ENCODE measurements at places on chromosomes 11 and 22.

DNA sequence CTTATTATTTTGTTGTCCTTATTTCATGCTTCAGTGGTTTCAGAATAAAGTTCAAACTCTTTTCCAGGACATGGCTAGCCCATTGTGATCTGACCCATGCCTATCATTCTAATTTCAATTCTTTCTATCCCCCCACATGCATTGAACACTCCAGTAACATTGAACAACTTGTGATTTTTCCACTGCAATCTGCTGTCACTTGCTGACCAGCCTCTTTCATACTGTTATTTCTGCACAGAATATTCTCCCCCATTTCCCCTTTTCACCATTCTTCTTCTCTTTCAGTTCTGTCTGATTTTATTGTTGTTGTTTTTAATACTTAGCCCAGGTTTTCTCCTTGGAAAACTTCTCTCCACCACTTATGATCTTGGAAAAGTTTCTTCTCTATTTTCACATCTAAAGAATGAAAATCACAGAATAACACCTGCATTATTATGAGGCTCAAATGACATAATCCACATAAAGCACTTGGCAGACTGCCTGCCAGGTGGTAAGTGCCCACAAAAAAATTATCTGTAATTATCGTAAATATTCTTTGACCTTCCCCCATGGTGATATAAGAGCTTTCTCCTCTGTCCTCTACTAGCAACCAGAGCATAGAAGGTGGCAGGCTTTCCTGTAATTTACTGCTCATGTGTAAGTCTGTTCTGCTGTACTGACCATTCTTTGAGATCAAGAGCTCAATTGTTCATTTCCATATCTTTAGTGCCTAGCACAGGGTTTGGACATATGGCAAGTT, 51.9 kb upstream of the EED start:
- DNase-seq: no peak

GRCh38 chr11:112467721-112468120, 207.1 kb upstream of the PLET1 start:
- DNase-seq: no peak

GRCh38 chr22:34414467-34415440, 494.5 kb upstream of the LARGE1 start:
- DNase-seq: peak; percentile 21

DNA sequence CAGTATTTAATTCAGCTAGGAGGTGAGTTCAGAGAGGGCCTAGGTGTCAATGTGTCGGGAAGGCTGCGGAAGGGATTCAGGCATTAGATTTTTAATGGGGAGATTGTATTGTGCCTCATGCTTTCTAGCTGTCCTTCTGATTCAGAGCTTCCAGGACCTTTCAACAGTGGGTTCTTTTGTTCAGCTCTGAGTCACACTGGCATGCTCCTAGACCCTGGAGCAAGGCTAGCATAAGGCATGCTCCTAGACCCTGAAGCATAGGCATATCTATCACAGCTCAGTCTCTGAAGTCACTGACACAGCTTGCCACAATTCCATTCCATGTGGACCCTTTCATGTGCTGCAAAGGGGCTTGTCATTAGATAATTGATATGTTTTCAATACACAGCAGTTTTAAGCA, 396.9 kb downstream of the RAB38 start:
- DNase-seq: no peak

- DNase-seq: no peak
These were observed 3.4 kb downstream of the KCNK7 start for GRCh38 chr11:65591939-65592857.

DNA sequence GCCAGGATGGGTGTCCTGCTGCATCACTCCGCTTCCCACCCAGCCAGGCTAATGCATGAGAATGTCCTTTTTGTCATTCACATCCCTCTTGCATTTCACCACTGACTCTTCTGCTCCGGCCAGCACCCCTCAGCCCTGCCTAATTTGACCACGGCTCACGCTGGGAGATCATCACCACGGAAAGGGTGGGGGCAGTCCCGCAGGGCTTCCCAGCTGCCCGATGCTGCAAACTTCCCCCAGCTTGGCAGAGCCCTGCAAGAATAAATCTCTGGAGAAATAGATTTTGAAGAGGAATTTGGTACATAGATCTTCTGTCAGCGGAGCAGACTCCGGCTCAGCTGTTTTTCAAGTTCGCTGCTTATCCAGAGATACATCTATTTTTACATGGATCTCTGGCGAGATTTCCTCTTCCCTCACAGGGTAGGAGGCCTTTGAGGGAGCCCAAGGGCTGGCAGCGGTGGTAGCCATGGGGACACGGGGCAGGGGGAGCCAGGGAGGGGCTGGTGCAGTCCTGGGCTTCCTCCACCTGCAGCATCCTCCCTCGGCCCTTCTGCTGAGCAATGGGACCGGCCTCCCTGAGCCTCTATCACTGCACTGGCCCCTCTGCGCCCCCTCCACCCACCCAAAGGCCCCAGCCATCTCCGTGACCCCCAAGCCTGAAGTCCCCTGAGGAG, 62.6 kb downstream of the BUD13 start:
- no peak for DNase-seq

DNA sequence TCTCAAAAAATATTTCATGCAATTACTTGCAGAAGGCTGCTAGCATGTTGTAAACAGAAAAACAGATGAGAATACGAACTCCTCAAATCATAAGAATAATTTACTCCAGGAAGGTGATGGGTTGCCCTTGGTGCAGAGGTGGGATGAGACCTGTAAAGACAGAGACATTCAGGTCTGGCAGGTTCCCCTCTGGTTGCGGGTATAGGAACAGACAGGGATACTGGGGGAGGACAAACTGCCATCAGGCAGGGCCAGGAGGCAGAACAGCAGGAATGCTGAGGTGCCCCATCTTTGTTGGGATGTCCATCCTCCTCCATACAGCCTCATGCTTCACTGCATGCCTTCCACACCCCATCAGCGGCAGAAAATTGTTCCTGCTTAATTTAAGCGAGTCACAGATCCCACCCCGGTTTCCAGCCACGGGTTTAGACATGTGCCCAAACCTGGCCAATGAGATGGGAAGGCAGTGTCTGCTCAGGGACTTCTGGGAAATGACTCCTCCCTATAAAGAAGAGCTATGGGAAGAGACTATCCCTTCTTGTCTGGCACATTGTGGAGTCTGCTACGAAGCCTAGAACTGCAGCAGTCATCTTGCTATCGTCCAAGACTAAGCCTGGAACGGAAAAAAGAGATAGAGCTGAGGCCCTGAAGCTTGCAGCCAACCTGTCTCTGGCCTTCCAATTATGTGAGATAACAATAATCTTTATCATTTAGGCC, 23.1 kb upstream of the IRAG1 start:
- DNase-seq: no peak

DNA sequence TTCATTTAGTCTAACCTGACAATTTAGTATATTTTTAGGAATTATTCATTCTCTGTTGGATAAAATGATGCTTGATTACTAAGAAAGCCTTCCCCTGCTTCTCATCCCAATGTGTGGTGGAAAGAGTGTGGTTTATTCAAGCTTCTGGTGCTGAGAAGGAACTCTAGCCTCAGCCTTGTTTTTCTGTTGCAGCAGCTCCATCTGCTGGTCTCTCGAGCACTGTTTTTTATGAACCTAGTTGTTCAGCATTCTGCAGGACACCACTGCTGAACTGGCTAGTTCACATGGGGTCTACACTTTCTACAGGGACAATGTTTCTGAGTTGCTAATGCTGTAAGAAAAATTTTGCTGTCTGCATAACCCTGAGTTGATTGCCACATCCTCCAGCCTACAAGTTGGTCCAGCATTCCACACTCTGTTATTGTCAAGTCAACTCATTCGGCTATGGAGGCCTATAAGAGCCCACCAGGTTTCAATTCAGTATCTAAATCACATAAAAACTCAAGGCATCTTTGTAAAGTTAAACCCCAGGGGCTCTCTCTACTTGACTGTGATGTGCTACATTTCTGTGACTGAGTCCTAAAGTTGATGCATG, 14.3 kb downstream of the OR2AG2 start:
- peak; percentile 27 for DNase-seq

DNA sequence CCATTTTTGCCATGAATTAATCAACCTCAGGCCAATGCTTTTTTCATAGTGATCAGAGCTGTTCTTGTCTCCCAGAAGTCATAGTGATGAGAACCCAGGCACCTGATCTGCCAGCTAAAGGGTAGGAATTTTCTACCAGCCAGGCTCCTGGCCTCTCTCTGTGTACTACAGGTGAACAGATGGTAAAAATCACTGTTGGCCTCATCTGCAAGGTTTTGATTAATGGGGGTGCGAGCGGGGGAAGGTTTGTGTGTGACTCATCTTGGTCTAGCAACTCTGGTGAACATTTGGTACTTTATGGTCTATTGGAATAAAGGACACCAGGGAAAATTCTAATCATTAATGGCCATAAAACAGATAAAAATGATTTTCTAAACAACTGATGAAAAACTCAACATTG, 14.4 kb upstream of the APOL4 start:
- DNase-seq: no peak

- DNase-seq: peak; percentile 74
These were observed 12.4 kb downstream of the CRELD2 start for GRCh38 chr22:49930596-49931412.

GRCh38 chr11:106092446-106092845, 15.0 kb downstream of the AASDHPPT start:
- DNase-seq: no peak

DNA sequence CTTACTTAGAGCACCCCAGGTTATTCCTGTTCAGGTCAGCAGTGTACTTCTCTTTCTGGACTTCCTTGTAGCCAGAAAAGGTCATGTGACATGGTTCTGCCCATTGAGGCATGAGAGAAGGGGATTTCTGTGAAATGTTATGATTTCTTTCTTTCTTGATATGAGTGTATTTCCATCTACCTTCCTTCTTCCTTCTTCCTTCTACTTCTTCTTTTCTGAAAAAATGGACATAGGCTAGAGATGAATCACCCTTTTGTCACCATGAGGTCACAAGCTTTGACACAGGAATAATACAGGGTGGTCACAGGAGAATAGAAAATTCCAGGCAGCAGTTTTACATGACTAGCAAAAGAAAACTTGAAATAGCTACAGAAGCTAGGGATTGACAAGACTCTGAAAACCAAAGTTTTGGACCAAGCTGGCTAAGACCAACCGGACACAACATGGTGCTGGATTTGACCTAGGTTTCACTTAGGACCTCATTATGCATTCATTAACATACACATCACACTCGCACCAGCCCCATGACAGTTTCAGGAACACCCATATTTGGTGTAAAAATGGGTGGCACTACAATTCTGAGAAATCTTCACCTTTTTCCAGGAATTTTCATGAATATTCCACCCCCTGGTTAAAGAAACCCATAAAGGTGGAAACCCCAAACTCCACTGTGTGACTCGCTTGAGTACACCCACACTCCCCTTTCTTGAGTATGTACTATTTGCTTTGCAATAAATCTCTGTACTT, 21.2 kb upstream of the MAP6 start:
- DNase-seq: no peak

GRCh38 chr22:21829523-21829922, 37.9 kb downstream of the MAPK1 start:
- DNase-seq: no peak

- DNase-seq: no peak
These were observed 48.8 kb upstream of the LARGE1 start for GRCh38 chr22:33969045-33969444.

DNA sequence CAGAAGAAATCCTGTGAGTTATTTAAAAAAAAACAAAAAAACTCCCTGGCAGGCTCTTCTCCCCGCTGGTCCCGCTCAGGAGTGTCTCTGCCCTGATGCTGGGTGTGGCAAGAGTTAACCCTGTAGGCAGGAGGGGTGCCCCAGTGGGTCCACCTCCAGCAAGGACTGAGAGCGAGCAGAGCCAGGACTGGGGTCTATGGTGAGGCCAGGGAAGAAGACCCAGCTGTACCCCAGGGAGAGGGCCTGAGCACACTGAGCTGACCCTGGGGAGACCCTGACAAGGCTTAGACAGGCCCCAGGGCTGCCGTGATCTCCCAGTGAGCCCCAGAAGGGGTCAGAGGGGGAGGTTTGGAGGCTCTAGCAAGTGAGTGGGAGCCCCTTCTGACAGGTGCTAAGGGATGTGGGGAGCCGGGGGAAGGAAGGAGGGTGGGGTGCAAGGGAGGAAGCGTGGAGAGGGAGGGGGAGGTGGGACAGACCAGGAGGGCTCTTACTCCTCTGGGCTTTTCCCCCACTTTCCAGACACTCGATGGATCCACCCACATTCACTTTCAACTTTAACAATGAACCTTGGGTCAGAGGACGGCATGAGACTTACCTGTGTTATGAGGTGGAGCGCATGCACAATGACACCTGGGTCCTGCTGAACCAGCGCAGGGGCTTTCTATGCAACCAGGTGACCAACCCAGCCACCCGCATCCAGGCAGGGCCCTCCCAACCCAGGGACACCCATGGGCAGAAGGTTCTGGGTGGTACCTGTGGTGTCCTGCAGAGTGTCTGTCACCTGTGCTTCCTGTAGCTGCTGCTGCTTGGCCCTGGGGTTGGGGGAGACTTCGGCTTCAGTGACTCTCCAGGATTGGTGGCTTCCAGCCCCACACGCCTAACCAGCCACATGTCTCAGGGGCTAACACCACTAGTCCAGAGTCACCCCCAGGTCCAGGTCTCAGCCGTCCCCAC, 6.4 kb downstream of the APOBEC3G start:
- no peak for DNase-seq

DNA sequence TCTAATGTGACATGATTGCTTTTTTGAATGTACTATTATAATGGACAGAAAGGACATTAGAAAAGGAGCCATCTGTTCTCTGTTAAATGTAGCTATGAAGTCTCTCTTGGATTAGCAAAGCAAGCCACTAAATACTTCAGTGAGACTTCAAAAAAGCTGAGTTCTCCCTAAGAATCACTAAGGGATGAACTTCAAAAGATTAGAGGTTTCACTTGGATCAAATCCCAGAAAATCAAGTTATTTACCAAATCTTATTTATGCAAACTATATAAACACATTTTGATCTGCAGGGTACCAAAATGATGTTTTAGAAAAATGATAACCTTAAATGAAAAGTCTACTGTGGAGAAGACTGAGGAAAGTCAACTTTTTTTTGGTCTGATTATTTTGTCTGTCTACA, 82.1 kb upstream of the MTMR2 start:
- DNase-seq: no peak

GRCh38 chr22:42383851-42384417, 48.3 kb downstream of the NFAM1 start:
- no peak for DNase-seq

DNA sequence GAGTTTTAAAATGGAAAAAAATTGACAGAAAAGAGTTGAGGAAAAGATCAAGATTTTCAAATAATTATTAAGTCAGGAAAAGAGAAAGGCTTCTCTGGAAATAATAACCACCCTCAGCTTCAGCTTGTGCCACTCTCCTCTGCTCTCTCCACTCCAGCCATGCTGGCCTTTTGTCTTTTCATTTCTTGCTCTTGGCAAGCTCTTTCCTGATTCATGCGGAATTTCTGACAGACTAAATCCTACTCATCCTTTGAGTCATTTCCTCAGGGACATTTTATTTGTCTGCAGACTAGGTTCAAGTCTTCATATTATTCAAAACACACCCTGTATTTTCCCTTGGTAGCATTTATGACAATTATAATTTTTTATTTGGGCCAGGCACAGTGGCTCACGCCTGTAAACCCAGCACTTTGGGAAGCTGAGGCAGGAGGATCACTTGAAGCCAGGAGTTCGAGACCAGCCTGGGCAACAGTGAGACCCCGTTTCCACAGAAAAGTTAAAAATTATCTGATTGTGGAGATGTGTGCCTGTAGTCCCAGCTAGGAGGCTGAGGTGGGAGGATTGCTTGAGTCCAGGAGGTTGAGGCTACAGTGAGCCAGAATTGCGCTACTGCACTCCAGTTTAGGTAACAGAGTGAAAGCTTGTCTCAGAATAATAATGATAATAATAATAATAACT, 7.8 kb upstream of the P4HA3 start:
- no peak for DNase-seq
